ENCODE measurements at places on chromosomes 5 and 9.
A peak's percentile ranks its signal among the peaks of the same experiment; 100 is the strongest.

DNA sequence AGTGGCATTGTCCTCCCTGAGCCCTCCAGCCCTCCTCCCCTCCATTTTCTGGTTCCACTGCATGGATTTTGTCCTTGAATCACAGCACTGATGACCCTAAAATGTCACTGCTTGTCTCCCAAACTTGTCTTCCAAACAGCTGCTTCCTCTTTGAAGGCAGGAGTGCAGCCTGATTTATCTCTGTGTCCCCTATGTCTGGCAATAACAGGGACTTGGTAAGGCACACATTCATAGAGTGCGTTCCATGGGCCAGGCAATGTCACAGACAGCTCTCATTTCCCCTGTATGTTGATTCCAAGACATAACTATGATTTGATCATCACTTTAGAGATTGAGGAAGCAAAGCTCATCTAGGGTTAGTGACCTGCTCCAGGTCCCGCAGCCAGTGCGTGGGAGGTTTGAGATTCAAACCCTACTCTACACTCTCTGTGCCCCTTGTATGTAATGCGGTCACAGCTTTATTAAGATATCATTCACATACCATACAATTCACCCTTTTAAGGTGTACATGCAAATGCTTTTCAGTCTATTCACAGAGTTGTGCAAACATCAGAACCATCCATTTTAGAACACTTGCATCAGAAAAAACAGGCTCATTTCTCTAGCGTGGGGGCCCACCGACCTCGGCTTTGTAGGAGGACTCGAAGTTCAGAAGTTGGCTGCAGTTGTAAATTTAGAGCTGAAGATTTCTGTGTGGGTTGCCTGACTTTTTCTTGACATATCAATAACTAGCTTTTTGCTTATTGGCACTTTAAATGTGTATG is 28.4 kb upstream of the BOD1 start:
- DNase-seq, result no peak

- no peak for DNase-seq
Observed at GRCh38 chr9:85884256-85884655, 56.7 kb upstream of the NAA35 start.

- no peak for DNase-seq
Observed at GRCh38 chr5:88377705-88378656, 109.3 kb upstream of the TMEM161B start.

DNA sequence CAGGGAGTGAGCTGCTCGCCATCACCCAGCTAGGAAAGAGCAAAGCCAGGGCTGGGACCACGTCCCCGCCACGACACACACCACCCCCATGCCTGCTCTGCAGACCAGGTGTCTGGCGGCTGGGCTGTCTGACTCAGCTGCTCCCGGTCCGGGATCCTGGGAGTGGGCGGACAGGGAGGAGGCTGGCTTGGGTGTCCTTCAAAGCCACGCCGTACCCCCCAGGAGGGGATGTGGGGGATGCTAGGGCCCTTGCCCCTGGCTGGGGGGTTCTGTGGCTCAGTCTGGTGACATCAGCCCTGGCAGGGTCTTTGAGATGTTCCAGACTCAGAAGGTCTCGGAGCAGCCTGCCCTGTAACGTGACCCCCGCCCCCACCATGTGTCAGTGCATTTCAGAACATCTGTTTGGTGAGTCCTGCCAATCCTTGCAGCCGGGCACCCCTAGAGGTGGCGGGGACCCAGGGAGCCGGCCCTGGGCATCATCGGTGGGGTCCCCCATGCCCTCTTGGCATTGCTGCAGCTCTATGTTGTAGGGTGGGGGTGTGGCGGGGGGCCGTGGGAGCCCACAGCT is 62.3 kb downstream of the HMCN2 start:
- DNase-seq, result no peak

DNA sequence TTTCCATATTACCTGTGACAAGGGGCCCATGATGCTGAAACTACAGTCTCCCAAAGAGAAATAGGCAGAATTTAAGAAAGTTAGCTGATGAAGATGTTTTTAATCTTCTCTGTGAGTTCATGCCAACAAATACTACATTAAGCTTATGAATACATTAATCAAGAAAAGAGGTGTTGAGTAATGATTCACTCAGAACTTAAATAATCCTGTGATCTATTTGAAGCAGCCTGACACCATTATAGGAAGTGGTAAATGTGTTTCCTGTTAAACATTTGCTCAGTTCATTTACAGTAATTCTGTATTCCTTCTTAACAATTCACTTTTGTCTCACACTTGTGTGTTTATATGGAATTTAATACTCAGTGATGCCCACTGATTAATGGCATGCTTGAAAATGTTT is 75.0 kb upstream of the IZUMO3 start:
- DNase-seq, result no peak

- DNase-seq, result no peak
Observed at GRCh38 chr5:31563216-31563615, 31.1 kb downstream of the C5orf22 start.

DNA sequence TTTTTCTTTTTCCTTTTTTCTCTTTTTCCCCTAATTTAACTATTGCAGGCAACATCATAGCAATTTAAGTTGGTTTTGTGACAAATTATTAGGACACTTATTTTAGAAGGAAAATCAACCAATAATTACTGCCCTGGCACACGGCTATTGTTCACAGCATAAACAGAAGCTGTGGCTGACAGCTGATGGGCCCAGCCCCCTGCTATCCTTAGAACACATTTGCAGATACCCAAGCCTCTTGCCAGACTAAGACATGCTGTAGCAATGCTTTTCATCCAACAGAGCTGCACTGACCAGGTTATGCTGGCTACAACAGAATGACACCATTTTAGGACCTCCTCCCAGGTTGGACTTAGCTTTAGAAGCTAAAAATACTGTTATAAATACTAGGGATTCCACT is 852.7 kb upstream of the DMAC1 start:
- DNase-seq, result peak; percentile 29

- DNase-seq, result peak; percentile 38
Observed at GRCh38 chr5:121702682-121703081, 149.0 kb upstream of the FTMT start.

GRCh38 chr9:11064909-11065308 is 452.1 kb upstream of the PTPRD start:
- DNase-seq, result no peak

DNA sequence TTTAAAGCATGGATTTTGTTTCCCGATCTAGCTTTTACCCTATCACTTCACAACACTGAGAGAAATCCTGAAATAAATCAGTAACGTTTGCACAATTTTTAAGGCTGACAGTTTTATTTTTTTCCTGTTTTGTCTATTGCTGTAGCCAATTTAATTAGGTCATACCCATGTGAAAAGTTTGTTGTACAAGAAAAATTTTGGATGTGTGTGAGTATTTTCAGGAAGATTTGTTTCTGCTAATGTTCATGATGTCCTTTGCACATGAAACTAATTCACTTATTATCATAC is 237.8 kb downstream of the ARRDC3 start:
- DNase-seq, result no peak

- DNase-seq, result no peak
Observed at GRCh38 chr5:152465140-152465539, 60.1 kb upstream of the NMUR2 start.

- DNase-seq, result no peak
Observed at GRCh38 chr9:97075289-97075985, 36.5 kb upstream of the CTSV start.
